ENCODE measurements at places on chromosomes 7 and 10. TPM values are rescaled to one million over a fixed set of nuclear protein-coding genes. Genes with fewer than 3 reads are reported as not detected.
A peak's percentile ranks its signal among the peaks of the same experiment; 100 is the strongest.

CALHM3 gene
- total RNA-seq, result not detected

MRPS33 gene
- 96.0 TPM for total RNA-seq

PON2 gene
- 6.9 TPM for total RNA-seq

DNA sequence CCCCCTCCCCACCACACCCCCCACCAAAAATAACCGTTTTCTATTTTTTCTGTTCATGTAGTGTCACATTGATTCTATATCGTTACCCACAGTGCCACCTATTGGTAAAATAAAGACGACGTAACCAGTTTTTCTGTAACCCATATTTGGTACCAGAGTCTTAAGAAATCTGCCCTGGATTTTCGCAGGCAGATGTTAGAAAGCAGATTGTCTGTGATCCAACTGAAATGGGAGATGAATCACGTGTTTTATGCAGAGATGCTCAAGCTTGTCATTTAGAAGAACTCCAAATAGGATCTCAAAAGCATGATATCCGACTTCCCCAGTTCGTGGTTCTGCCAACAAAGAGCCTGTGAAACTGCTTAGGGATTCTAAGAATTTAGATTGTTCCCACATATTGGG is 261.1 kb upstream of the CSTF2T start:
- H3K27me3 ChIP-seq, result peaks cover 32% of the 10 kb centered on the region
- H3K4me1 ChIP-seq, result no peaks in the 10 kb centered on the region
- no peaks in the 10 kb centered on the region for H3K36me3 ChIP-seq

GRCh38 chr7:121510302-121510701 is 114.2 kb upstream of the FAM3C start:
- no peak overlapping the region for H3K4me3 ChIP-seq
- no peak for DNase-seq
- peaks cover 19% of the 10 kb centered on the region for H3K36me3 ChIP-seq
- H3K4me1 ChIP-seq, result no peaks in the 10 kb centered on the region
- H3K27me3 ChIP-seq, result peaks cover 33% of the 10 kb centered on the region

- H3K4me1 ChIP-seq, result peaks cover 19% of the 10 kb centered on the region
- peak overlapping the region; percentile 39 for H3K4me3 ChIP-seq
- H3K27ac ChIP-seq, result no peak overlapping the region
- H3K36me3 ChIP-seq, result no peaks in the 10 kb centered on the region
These were observed 15.2 kb upstream of the GJC3 start for GRCh38 chr7:99944497-99945070.

GRCh38 chr10:98255146-98255877 is 12.7 kb downstream of the LOXL4 start:
- H3K27ac ChIP-seq, result no peak overlapping the region
- H3K4me3 ChIP-seq, result no peak overlapping the region
- DNase-seq, result no peak
- no peaks in the 10 kb centered on the region for H3K4me1 ChIP-seq
- no peaks in the 10 kb centered on the region for H3K27me3 ChIP-seq
